SK-N-MC (cell line): ENCODE measurements at places on chromosomes 1 and 21.

DNA sequence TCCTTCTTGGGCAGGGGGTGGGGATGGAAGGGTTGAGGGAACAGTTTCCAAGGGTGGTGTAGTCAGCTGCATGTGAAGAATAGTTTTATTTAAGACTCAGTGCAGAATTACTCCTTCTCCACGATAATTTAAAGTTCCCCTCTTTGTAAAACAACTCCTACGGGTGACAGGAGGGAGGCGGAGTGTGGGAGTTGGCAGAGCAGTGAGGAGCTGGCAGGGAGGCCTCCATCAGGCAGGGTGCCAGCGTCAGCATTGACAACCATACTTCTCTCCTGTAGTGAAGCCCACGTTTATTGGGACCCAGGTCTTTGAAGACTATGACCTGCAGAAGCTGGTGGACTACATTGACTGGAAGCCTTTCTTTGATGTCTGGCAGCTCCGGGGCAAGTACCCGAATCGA is 93.8 kb downstream of the MTR start:
- DNase-seq, result no peak

GRCh38 chr1:96521994-96522760 is 199.4 kb upstream of the PTBP2 start:
- DNase-seq, result no peak

- no peak for DNase-seq
These were observed 2.7 kb upstream of the PRXL2B start for GRCh38 chr1:2583871-2584351.

DNA sequence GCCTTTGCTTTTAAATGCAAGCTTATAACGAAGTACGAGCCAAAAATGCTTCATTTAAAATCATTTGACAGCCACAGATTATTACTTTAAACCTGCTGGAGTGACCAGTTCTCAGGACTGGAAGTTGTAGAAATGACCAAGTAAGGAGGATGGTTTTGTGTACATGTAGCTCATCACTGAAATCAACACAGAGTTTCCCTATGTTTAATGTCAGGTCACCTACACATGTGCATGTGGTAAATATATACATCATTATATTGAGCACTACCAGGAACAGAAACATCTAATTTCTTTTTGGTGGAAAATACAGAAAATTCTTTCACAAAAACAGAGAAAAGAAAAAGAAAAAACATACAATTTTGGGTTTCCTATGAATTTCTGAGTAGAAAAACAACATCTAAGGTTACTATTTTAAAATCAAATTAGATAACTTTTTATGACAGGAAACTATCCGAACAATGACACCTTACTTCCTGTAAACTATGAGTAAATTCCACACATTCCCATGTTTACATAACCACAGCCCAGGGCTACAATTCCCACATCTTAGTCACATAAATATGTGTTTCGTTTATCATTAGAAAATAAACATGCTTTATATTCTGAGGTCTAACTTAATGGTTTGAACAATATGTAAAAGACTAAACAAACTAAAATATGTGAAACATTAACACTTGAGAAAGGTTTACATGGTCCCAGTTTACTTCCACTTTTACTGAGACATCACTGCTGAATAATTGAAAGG is 73.6 kb downstream of the ZNF281 start:
- DNase-seq, result no peak

- DNase-seq, result no peak
These were observed at the start of gene RCC2 for GRCh38 chr1:17439250-17440073. RCC2 (minus strand) TSS chr1:17439677; CDS start chr1:17438514, 1,163 bp downstream.

DNA sequence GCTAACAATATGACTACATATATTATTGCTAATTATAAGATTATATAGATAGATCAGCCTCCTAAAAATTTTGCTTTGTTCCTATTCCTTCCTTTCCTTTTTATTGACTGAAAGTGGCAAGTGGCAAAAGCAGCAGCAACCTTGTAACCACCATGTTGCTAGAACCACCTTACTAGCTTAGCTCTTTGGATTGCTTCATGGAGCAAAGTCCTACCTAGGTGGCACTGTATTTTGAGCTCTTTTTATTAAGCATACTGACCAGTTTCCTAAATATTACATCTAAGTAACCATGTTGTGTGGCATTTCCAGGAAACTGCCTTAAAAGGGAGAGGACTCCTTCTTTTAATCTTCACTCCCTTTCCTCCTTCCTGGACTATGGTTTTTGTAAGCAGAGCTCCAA is 90.8 kb downstream of the UCHL5 start:
- DNase-seq, result no peak

DNA sequence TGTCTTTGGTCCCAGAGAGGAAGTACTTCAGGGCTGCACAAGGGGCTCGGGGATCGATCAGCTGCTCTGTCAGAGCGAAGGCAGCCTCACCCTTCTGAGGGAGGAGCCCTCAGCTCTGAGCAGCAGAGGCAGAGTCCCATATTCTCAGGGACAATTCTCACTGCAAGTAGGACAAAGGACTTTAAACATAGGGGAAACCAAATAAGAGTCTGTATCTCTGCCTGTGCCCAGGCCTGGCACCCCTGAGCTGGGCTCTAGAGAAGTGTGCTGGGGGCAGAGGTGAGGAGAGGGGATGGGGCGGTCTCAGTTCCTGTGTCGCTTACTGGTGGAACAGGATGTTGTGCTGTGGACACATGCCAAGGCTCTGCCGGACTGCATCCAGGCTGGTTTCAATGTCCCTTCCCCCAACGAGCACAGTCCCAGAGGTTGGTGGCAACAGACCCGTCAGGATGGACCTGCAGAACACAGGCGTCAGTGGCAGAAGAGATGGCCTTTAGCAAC is 76.6 kb downstream of the ABCA4 start:
- DNase-seq, result no peak

DNA sequence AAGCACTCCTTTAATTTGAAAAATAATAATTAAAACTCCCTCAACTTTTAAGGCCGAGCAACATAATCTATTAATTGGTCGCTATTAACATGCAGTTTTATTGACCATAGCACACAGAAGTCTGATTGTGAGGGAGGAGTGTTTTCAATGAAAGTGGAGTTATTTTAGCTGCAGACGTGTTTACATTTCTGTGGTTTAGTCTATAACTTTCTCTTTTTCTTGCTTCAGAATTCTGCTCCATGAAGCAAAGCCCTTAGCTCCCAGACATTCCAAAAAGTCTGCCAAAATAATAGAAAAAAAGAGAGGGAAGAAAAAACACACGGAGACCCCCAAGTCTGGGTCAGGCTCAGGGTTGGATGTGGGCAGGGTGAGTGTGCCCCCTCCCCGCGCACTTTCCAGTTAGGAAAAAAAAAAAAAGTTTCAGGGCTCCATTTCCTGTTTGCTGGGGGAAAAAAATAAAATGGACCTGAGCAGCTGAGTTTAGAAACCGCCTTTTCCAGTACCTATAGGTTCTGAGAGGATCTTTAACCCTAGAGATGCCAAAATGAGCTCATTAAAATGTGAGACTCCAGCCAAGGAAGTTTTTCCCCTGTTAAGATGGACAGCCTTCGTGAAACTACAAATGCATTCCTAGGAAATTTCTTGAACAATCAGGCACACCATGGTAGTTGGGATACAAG is 143.7 kb upstream of the ETS2 start:
- no peak for DNase-seq

DNA sequence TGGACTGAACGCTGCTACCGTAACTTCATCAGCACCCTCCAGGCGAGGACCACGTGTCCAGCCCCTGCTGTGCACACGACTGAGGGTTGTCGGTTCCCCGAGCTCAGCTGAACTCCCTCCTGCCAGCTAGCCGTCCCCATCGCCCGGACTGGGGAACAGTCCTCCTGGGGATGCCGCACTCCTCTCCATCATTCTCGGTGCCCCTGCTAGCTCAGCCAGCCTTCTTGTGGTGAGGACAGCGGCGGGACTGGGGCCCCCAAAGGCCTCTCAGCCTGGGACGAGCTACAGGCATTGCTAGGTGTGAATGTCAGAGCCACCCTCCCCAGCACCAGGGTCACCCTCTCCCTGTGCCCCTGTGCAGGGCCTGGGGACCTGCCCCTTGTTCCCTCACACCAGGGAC is 8.8 kb upstream of the TTC34 start:
- DNase-seq, result no peak

DNA sequence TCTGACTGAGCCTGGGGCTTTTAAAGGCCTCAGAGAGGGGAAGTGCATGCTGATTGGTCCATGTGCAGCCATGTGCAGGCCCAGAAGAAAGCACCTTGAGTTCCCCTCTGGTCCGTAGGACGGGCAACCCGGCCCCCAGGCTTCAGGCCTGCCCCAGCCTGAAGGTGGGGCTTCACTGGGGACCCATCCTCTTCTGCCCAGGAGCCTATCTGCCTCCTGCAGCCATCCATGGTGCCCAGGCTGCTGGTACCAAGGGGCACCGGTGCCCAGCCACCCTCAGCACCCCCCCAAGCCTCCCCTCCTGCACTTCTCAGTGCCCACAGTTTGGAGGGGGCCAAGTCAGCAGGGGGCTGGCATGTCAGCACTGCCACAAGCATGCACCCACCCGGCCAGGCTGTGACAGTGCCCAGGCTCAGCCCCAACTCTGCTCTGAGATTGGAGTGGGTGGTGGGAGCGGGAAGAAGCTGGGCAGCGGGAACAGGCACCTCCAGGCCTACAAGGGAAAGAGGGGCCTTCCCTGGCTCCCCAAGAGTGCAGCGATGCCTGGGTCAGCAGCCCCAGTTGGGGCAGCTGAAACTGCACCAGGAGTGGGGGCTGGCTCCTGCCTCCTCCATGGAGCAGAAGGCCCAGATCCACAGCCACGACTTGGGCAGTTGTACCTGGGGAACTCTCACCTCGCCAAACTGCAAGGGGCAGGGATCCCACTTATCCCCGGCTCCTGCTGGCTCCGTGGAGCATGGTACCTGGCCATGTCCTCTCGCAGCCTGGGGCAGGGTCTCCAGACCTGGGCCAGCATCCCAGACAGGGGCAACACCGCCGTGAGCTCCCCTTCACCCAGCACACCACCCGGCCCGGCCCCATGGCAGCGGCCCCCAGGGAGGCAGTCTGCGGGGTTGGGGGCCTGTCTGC is 11.7 kb downstream of the COL6A2 start:
- no peak for DNase-seq

DNA sequence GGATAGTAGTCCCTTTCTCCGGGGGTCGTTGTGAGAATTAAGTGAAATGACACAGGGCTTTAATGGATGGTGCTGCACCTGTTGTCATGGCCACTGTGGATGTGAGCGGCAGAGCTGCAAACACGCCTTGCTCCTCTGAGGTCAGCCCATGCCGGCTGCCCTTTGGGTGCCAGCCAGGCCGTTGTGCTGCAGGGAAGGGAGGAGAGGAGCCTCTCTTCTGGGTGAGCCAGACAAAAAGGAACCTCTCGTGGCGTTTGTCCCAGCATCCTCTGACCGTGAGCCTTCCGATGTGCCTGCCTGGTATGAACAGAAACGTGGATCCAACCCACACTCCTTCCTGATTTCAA is 383.0 kb upstream of the VAMP3 start:
- DNase-seq, result no peak

- DNase-seq, result no peak
These were observed 1.1 kb downstream of the SERBP1 start for GRCh38 chr1:67429011-67429527.

DNA sequence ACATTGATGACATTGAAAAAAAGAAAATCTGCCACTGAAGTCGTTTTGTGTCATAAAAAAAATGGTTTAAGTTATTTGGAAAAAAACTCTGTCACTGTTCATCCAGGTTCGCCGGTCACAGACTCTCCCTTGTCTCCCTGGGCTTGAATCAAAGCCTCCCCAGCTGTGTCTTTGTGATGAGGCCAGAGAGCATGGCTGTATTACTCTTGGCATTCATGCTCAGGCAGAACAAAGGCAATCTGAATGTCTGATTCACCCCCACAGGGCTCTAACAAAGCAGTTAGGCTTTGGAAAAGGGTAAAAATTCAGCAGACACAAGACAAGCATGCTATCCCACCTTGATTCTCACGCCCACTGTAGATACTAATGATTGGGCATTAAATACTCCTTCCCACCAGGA is 304.3 kb upstream of the PLD5 start:
- DNase-seq, result no peak

DNA sequence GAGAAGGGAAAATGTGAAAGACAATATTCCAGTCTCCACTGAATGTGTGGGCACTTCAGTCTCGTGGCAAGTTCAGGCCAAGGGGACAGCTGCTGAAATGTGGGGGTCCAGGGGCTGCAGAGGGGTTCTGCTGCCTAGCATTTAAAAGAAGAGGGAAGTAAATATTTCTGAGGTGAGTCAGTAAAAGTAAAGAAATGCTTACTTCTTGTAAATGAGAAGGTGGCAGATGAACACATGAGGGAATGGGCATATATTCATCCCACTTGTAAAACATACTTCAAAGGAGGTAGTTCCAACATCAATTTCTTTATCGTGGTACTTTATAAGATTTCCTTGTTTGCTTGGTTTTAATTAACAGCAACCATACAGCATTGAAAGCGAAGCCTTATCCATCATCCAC is 63.1 kb upstream of the HIVEP3 start:
- no peak for DNase-seq

- no peak for DNase-seq
These were observed 50.4 kb upstream of the FCRL4 start for GRCh38 chr1:157648317-157648716.

DNA sequence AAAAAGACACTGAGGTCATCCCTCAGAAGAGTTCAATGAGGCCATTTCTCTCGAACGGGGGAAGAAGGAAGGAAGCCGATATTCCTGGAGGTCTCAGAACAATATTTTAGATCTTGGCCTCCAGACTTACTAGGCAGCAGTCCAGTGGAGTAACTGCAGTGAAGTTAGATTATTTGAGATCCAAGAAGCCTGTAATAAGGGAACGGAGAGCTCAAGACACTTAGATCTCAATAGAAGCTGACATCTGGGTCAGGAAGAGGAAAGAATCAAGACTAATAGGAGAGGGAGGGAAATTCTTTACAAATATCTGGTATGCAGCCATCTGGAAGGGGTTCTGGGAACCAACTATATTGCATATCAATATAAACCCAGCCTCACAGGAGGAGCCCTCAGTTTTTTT is 13.6 kb upstream of the ENAH start:
- DNase-seq, result no peak

- no peak for DNase-seq
These were observed 15.9 kb downstream of the SARS1 start for GRCh38 chr1:109229531-109230127.

DNA sequence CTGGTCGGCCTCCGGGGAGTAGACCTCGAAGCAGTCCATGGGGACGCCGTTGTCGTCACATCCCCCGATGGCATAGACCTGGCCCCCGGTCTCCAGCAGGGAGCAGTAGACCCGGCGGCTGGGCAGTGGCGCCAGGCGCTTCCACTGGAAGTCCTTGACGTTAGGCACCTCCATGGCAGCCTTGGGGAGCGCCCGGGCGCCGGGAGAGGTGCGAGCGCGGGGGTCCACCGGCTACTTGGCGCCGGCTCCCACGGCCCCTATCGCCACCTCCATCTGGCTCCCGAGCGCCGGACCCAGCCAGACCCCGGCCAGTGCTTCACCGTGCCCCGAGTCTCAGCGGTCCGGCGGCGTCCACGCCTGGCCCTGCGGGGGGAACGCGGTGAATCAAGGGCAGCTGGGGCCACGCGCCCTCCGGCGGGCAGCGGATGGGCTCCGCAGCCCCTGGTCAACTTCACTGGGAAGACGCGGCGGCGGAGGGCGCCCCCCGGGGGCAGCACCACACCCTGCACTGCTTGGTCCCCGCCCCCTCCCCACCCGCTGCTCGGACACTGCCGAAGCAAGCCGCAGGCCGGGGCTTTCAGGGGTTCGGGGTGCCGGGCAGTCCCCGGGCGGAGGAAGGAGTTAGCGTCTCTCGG is 13.2 kb downstream of the KLHDC8A start:
- no peak for DNase-seq

- no peak for DNase-seq
These were observed 970 bp downstream of the TNFRSF1B start for GRCh38 chr1:12167493-12168429.
